ENCODE measurements at places on chromosomes 1 and 21.

DNA sequence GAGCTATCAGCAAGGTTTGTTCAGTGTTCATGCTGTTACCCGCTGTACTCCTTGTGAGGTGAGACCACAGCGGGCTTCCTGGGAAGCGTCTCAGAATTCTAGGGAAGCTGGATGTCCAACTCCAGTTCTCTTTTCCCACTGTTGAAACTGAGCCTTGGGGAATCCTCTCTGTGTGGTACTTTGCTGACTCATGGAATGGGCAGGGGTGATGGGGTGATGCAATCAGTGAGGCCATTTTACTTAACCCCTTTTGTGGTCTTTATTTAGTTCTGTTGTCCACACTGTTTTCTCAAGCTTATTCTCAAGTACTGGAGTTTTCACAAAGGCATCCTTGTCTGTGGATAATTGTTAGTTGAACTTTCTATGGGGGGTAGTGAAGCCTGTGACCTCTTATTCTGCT, 42.6 kb downstream of the ACKR1 start:
- no peak for DNase-seq

GRCh38 chr21:45169682-45170081, 95.3 kb downstream of the ADARB1 start:
- DNase-seq = no peak

DNA sequence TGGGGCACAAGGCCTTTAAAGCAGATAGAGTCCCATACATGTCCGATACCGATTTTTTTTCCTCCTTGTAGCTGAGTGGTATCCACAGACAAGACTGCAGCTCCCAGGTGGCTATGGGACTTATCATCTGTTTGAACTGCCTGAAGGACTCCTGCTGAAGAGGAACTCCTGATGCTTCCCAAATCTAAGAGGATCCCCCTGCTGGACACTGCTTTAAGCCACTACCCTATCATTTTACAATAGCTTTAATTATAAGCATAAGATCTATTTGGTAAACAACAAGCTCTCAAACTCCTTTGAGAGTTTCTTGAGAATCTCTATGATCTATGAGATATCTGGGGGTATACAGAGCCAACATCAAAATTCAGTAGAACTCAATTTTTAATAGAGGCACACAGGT, 11.7 kb downstream of the NDC1 start:
- no peak for DNase-seq

DNA sequence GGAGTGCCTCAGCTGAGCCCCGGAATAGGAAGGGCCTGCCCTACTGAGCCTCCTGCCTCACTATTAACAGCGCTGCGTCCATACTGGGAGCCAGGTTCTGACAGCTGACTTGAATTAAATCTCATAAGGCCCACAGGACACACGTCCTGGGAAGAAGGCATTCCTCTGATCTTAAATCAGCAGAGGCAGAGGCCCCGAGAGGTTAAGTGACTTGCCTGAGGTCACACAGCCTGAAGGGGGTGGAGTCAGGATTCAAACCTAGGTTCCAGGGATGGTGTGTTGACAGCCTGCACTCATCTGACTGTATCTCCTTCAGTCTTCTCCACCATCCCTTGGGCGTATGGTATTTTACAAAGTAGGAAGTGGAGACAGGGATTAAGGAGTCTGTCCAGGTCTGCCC, 79.8 kb downstream of the AJAP1 start:
- no peak for DNase-seq

DNA sequence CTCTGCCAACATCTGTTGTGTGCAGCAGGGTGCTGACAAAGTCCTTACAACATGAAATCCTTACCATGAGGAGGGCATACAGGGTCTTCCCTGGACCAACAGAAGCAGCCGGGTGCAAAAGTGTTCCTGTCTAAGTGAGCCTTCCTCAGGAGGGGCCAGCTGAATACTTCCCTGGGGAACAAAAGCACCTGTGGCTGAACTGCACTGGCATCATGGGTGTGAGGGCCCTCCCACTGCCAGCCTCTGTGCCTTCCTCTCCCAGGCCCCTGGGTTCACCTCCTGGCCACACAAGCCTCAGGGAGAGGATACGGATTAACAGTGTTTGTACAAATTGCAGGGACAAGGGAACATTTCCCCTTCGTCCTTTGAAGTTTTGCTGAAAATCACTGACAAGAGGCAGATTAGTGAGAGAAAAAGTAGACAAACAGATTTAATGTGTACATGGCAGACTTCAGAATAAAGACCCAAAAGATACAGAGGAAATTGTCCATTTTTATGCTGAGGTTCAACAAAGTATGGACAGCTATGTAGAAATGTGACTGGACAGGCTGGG, 91.0 kb upstream of the PPM1J start:
- no peak for DNase-seq

- no peak for DNase-seq
These were observed 7.3 kb upstream of the ADAM15 start for GRCh38 chr1:155043793-155044192.

- DNase-seq = peak; percentile 84
These were observed at the start of gene TNFAIP8L2 for GRCh38 chr1:151156515-151156819. TNFAIP8L2 (plus strand) TSS chr1:151156649; CDS start chr1:151158698, 2,049 bp downstream.

DNA sequence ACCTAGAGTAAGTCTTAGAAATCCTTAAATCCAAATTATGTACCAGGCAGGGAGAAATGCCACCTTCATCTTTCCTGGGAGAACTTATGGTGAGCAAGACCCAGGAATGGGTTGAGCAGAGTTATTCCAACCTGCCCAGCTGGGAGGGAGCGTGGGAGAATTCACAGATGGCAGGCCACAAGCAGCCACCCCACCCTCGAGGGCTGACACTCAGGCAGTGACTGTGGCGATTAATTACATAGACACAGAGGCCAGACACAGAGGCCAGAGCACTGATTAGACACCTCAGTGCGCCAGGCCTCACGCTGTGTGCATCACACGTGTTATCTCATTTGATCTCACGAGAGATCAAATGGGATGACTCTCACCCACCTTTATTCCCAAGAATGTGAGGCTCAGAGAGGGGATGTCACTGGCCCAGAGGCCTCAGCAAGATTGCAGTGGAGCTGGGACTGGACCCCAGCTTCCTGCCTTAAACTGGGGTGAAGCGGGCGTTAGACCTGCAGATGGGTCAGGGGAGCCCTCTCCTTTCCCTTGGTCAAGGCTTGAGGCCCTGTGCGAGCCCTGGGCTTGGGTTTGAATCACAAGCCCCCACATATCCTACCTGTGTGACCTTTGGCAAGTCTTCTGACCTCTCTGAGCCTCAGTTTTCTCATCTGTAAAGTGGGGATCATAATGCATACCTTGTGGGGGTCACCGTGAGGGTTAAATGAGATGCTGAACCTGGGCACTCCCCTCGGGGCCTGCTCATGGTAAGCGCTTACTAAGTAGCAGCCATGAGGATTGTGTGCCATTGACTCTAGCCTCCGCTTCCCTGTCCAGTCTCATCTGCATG, 28.8 kb upstream of the PADI4 start:
- no peak for DNase-seq

- peak; percentile 35 for DNase-seq
These were observed 191.2 kb upstream of the SAMSN1 start for GRCh38 chr21:14737284-14737691.

DNA sequence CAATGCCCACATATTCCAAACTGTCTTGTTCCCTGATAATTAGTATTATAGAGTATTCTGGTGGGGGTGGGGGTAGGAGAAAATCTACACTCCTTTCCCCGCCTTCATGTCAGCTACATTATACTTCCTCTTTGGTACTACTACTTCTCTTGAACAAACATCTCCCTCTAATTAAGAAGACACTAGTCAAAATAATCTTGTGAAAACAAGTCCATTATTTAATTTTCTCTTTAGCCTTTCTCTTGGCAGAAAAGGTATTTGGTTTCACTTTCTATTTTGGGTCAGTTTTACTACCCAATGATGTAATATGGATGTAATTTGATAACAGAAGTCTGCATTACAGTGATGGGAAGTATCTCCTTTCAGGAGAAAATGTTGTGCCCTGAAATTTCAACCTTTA, 22.5 kb downstream of the NTMT2 start:
- DNase-seq = peak; percentile 3

DNA sequence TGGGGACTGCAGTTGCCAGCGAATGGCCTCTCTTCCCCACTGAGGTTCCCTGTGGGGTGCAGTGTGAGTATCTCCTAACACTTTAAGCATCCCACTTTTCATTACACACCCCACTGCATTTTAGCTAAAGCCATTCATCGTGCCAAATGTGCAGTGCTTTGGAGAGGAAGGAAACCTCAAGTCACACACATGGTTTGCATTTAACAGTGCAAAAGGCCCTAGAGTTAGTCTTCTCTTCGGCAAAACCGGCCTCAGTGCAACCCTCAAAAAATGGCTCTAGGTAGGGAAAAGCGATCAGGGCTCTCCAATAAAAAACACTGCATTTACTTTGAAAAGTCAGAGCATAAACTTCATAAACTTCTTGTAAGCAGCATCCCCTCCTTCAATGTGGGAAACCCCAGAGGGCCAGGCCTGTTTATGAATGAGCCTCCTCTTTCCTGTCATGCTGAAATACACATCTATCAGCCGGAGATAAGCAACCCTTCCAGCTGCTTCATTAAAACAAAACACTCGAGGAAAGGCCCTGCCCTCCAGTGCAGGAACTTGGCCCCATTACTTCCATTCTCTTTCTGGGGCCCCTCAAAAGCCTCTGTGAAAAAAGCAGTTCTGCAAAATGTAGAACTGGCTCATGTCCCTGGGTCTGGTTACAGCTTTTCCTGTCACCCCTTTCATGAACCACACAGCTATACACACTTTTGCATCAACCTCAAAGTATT, 184.0 kb downstream of the CDC7 start:
- DNase-seq = peak; percentile 43

- DNase-seq = no peak
These were observed 92.2 kb upstream of the ZBTB40 start for GRCh38 chr1:22359427-22359826.

DNA sequence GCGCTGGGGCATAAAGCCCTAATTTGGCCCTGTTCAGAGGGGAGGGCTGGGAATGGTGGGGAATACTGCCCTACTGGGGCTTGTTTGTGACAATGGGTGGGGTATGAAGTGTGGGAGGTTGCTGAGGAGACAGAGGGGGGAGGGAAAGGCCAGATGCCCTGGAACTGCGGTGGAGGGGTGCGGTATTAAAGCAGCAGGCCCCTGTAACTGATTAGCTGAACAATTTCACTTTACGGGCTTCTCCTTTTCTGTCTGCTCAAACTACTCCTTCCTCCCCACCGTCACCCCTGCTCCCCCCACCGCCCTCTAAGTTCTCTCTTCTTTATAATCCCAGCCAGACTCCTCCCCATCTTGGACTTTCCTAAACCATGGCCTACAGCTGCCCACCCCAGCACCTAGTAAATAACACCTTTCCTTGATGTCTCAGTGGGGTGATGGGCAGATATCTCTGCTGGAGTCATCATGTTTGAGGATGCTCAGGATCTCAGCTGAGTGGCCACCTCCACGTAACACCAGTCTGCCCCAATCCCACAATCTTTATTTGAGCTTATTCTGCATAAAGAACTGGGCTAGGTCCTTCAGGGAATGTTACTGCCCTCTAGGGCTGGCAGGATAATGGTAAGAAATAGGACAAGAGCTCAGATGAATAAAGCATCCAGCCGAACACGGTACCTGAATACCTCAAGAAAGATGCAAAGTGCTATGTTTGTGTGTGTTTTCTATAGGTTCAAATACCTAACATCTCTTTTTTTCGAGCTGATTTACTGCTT, 33.5 kb downstream of the XCL1 start:
- DNase-seq = peak; percentile 28

DNA sequence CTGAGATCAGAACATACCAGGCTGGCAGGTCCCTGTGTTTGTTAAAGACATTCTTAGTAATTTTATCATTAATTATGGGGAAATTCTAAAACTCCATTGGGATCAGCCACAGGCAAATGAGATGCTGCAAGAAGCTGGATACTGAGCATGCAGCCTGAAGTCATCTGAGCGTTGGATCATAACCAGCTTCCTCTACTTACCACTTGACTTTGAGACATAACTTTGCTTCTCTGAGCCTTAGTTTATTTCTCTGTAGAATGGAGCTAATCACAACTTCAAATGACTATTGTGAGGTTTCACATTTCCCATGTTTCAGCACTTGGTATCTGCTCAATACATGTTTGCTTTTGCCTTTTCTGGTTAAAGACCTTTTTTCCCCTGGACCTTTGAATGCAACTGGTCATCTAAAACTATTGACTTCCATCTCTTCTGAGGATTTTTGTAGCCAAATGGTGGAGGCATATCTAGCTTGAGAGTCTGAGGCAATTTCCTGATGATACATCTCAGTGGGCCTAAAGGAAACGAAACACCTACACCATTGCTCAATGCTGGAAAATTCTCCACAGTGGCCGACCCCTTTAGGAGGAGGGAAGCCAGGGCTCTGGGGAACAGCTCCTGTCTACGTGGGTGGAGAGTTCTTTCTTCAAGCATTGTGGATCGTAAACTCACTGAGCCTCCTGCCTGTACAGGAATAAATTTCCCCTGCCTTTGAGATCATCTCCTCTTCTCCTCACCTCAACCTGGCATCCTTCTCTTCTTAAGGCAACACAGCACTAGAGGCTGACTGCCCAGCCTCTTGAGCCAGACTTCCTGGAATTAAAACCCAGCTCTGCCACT, 109.1 kb upstream of the HOOK1 start:
- no peak for DNase-seq

- no peak for DNase-seq
These were observed 180.2 kb upstream of the RUNX1 start for GRCh38 chr21:35229290-35229689.

DNA sequence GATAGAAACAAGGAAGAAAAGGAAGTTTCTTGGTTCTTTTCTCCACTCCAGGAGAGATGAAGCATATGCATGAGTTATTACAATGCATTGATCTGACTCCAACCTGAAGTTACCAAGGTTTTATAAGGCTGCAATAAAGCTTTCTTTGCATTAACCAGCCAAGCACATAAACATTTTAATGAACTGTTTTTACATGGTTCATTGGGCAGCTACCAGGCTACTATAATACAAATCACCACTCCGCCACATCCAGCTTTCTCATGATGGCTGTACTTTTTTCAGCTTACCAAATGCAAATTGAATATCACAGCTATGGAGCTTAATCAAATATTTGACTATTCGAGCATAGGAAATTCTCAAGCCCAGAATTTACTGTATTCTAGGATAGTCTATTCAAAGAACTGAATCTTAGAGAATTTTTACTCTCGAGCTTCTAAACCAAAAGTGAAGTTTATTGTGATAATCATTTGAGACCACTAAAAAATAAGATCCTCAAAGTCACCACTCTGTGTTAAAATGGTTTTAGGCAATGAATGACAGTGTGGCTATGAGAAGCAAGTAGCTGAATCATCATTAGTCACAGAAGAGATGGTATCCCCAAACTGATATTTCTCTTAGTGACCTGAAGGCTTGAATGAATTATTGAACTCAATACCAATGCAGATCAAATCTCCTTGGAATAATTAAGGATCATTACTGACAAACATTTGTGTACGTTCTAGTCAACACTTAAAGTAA, 58.6 kb upstream of the ZNF281 start:
- no peak for DNase-seq

GRCh38 chr1:155840386-155840785, 16.6 kb downstream of the GON4L start:
- no peak for DNase-seq
